ENCODE measurements at places on chromosomes 13 and 19.

- DNase-seq, result no peak
These were observed 82.1 kb downstream of the ZAR1L start for GRCh38 chr13:32233062-32233461.

DNA sequence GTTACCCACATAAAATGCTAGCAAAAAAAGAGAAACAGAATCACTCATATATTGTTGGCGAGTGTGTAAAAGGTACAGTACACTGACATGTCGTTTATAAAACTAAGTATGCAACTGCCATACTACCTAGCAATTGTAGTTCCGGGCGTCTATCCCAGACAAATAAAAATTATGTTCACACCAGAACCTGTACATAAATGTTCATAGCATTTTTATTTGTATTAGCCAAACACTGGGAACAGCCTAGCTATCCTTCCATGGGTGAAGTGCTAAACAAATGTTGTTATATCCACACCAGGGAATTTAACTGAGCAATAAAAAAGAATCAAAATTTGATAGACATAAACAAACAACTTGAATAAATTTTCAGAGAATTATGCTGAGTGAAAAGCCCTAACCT, 28.9 kb upstream of the POSTN start:
- DNase-seq, result no peak

GRCh38 chr19:33628921-33629825, 7.4 kb downstream of the CHST8 start:
- DNase-seq, result no peak

- no peak for DNase-seq
These were observed 162.6 kb downstream of the TM9SF2 start for GRCh38 chr13:99663908-99664307.

DNA sequence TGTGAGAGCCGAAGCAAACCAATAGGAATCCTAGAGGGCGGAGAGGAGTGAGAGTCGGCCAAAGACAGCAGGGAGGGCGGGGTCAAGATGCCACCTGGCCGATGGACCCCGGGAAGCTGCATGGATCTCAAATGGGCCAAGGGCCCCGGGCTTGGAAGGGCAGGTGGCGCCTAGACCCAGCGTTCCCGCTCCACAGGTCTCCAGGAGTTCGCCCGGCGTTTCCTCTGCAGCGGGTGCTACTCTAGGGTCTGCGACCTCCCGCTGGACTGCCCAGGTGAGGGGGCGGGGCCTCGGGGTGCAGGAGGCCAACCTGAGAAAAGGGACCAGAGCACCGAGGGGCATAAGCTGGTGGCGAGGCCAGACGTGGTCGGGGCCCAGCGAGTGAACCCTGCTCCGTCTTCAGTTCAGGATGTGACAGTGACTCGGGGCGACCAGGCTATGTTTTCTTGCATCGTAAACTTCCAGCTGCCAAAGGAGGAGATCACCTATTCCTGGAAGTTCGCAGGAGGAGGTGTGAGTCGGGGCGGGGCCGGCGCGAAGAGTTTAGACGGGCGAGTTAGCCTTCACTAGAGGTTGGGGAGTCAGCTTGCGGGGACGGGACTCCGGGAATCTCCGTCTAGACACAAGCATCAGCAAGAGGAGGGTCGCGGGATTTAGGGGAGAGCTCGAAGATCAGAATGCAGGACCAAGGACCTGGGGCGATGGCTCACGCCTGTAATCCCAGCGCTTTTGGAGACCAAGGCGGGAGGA, 9.9 kb downstream of the SPACA6 start:
- DNase-seq, result peak; percentile 27

- no peak for DNase-seq
These were observed 40.1 kb downstream of the F2RL3 start for GRCh38 chr19:16928916-16929315.

GRCh38 chr19:32908641-32909190, 39.1 kb upstream of the SLC7A9 start:
- no peak for DNase-seq

DNA sequence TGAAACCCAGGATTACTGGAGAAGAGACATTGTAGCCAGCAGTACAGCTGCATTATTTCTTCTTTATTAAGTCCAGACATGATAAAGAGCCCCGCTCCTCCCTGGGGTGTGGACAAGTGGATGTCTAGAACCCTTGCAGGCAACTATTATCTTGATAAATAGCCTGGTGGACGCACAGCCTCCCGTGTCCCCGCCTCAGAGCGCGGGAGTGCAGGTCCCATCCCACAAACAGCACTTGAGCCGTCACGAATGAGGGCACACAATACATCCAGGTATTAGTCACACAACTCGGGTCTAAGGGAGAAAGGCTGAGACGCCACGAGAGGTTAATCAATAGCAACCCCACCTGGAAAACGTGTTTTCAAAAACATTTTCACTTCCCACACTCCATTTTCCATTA, 213.2 kb upstream of the SOX1 start:
- DNase-seq, result no peak

GRCh38 chr19:47391510-47392223, 27.7 kb downstream of the MEIS3 start:
- DNase-seq, result peak; percentile 83

GRCh38 chr13:77475345-77476084, 60.0 kb upstream of the SCEL start:
- no peak for DNase-seq

DNA sequence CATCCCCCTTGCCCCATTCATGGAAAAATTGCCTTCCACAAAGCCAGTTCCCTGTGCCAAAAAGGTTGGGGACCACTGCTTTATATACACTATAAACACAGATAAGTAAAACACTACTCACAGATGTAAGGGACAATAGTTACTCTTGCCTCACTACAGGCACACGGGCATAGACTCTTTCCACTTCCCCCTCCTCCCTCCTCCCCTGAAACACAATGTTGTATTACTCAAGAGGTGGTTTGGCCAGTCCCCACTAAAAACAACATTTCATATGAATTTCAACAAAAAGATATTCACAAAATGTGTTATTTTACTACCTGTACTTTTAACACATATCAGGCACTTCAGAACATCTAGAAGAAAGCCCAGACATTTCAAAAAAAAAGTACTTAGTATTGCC, 45.1 kb downstream of the EPSTI1 start:
- no peak for DNase-seq

- DNase-seq, result no peak
These were observed 17.7 kb downstream of the GPC6 start for GRCh38 chr13:93244141-93244917.

DNA sequence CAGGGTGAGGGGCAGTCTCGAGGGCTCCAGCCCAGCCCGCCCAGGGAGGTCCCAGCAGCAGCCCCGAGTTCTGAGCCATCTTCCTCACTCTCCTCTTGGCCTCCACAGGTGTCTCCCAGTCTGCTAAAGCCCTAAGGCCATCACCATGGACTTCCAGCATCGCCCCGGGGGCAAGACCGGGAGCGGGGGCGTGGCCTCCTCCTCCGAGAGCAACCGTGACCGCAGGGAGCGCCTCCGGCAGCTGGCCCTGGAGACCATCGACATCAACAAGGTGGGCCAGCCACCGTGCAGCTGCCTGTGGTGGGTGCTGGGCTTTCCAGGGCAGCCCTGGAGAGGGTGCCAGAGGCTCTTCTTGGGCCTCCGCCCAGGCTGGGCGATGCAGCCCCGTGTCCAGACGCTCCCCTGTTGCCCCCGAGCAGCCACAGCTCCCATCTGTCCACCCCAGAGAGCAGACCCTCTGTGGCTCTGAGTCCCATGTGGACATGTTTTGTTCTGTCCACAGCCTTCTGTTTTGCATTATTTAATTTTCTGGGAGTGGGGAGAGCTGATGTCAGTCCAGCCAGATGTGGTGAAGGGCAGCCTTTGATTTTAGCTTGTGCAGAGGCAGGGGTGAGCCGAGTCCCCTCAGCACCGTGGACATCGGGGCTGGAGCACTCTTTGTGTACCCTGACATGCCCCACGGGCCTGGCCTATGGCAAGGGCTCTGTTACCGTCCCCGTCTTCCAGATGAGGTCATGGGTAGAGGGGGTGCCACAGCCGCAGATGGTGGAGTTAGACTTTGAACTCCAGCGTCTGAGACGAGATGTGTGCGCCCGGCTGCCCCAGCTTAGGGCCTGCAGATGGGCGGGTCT, 5.6 kb upstream of the AMH start:
- DNase-seq, result no peak

DNA sequence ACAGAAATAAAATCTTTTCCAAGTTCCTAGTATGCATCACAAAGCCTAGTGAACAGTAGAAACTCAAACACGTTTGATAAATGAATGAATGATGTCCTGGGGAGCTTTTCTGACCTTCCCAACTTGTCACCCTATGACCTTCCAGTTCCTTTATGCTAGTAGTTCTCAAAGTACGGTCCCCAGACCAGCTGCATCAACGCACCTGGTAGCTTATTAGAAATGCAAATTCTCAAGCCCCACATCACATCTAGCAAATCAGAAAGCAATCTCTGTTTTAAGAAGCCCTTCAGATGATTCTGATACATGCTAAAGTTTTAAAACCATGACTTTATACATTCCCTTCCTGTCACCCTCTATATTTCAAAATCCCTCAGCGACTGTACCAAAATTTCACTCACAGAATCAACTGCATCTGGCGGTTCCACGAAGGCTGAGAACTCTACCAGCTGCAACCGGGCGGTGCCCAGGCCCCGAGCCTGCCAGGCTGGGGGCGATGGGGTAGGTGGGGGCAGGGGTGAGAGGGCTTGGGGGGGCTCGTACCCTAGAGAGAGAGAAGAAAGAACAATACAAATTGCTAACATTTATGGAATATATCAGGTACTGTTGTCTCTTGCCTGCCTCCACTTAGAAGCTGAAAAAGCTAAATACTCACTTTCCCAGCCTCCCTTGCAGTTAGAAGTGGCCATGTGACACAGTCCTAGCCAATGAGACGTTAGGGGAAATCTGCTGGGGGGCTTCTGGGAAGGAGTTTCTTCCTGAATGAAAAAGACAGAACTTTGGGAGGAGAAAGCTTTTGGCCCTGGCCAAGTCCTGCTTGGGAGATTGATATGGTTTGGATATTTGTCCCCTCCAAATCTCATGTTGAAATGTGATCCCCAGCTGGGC, 13.3 kb downstream of the CD37 start:
- no peak for DNase-seq

DNA sequence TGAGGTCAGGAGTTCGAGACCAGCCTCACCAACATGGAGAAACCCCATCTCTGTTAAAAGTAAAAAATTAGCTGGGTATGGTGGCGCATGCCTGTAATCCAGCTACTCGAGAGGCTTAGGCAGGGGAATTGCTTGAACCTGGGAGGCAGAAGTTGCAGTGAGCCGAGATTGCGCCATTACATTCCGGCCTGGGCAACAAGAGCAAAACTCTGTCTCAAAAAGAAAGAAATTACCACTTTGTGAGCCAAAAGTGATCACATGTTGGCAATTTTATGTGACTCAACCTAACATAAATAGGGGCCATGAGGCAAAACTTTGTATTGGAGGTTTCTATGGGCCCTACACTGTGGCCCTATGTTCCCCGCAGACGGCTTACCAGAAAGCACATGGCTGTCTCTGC, 72.2 kb downstream of the MAP4K1 start:
- no peak for DNase-seq

DNA sequence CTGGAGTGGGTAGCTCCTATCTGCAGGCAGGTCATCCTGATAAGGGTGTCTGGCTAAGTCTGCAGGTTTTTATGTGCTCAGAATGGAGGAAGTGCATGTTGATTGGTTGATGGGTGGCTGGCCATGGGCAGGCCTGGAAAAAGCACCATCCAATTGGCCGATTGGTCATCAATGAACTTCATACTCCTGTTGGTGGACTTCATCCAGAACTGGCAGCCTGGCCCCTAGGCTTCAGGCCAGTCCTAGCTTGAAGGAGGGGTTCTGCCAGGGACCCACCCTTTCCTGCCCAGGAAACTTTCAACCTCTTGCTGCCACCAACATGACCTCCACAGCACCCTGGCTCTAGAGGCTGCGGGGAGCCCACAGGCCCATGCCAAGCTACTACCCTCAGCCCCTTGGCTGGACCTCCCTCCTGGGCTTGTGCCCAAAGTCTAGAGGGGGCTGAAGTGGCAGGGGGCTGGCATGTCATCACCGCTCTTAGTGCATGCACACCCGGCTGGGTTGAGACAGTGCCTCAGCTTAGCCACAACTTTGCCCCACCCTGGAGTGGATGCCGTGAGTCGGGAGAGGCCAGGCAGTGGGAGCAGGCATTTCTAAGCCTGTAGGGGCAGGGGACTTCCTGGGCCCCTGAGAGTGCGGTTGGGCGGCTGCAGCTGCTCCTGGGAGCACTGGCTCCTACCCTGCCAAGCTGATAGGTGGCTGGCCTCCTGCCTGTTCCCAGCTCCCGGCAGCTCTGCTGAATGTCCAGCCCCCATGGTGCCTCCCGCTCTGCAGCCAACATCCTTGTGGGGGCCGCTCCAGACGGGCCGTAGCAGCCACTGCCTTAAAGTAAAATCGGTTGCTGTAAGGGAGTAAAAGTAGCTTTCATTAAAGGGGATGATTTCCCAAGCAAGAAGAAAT, 13.2 kb downstream of the DNAJC15 start:
- no peak for DNase-seq

- DNase-seq, result no peak
These were observed 268.8 kb downstream of the DLEU7 start for GRCh38 chr13:50574731-50575130.

DNA sequence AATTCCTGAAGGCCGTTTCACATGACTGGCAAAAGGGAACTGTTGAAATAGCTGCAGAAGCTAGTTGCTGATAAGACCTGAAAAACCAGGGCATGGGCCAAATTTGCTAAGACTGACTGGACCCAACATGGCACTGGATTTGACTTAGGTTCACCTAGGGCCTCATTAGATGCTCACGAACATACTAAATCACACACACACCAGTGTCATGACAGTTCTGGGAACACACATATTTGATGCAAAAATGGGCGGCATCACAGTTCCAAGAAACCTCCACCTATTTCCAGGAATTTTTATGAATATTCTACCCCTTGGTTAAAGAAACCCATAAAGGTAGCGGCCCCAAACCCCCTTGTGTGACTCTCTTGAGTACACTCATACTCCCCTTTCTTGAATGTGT, 99.6 kb upstream of the OBI1 start:
- DNase-seq, result no peak

DNA sequence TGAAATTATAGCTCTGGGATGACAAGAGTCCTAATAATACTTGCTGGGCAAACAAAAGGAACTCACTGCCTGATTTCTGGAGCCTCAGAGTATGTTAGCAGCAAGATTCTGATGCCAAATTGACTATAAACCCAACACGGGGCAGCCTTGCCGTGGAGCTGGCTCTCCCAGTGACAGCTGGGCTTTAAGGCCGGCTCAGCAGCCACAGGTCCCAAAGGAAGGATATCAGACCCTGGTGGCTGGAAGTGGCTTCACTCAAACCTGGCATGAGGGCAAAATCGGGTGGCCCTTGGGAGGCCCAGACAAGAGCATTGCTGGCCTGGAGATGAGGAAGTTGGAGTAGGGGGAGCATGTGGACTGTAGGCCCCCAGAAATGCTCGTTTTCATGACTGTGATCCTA, 47.9 kb downstream of the EPS15L1 start:
- no peak for DNase-seq

- no peak for DNase-seq
These were observed 211.2 kb upstream of the EDNRB start for GRCh38 chr13:78129823-78130222.

- DNase-seq, result no peak
These were observed 60.5 kb upstream of the MEDAG start for GRCh38 chr13:30845297-30846214.

DNA sequence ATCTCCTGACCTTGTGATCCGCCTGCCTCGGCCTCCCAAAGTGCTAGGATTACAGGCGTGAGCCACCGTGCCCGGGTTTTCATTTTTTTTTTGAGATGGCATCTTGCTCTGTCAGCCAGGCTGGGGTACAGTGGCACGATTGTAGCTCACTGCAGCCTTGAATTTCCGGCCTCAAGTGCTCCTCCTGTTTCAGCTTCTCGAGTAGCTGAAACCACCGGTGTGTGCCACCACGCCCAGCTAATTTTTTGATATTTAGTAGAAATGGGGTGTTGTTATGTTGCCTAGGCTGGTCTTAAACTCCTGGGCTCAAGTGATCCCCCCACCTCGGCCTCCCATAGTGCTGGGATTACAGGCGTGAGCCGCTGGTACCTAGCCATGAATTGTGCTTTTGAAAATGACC, 5.9 kb downstream of the ADAT3 start:
- DNase-seq, result no peak
